Putamen (tissue), 1 donor: ENCODE measurements at places on chromosomes 1 and 21.
A peak's percentile ranks its signal among the peaks of the same experiment; 100 is the strongest.

GRCh38 chr21:25700741-25701140 lies 34.0 kb downstream of the ATP5PF start:
- DNase-seq, result no peak

DNA sequence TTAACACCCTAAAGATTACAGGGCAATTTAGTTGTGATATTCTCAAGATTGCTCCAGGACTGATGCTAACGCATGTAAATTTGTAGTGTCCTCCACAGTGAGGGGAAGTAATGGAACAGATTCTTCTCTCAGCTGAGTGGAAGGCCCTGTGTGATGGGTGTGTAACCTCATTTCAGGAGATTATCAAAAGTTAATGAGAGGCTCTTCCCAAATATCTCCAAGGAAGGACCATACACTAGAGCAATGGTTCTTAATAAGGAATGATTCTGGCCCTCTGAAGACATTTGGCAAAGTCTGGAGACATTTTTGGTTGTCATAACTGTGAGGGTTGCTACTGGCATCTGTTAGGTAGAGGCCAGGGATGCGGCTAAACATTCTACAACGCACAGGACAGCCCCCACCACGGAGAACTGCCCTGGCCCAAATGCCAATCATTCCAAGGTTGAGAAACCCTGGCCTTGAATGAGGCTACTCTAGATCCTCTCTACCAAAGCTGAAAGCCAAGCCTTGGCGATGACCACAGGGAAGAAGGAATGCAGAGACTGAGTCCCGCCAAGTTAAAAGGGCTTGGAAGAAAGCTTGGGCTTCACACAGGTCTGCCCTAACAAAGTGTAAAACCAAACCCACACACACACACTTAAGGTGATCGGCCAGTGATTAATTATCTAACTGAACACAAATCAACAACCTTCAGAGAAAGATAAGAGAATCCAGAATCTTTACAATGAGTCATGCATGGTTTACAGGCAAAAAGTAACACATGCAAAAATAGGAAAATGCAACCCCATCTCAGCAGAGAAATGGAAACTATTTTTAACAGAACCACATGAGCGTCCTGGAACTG lies 135.8 kb downstream of the SYF2 start:
- no peak for DNase-seq

DNA sequence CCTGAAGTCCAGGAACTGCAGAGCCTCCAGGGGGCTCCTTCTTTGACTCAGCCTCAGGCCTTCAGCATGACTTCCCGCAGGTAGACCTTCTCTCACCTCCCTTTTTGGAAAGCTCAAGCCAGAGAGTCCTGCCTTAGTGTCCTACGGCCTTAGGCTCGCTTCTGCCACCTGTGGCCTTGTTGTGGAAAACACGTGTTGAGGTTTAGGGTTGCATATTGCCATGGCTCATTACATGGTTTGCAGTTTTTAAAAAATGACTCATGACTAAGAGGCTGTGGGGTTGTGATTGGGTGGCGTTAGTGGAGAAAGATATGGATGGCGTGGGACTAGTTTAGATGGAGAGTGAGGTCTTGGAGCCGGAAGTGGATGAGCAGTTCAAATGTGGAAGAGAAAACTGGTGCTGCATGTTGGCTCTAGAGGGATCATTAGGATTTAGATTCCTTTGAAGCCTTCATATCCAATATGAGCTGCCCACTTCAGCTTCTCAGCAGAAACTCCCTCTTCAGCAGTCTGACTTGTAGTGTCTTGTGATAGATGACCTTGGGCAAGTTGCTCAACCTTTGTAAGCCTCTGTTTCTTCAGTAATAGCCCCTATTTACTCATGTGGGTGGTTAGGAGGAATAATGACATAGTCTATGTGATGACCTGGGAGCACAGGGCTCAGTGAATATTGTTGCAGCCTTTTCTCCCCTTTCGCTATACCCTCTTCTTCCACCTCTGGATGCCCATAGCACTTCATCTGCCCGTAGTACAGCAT lies 6.5 kb upstream of the FGGY start:
- no peak for DNase-seq

GRCh38 chr1:21724098-21724497 lies 54.9 kb upstream of the RAP1GAP start:
- no peak for DNase-seq

- no peak for DNase-seq
Measured at GRCh38 chr21:45971616-45972352, 9.8 kb upstream of the COL6A1 start.

- DNase-seq, result peak; percentile 19
Measured at GRCh38 chr1:117275055-117275454, 64.3 kb upstream of the VTCN1 start.

- DNase-seq, result no peak
Measured at GRCh38 chr21:45543710-45544448, 1.6 kb upstream of the SLC19A1 start.

- DNase-seq, result peak; percentile 74
Measured at GRCh38 chr1:164735315-164736052, 176.5 kb downstream of the PBX1 start.

- DNase-seq, result no peak
Measured at GRCh38 chr1:64676386-64676785, 68.5 kb upstream of the RAVER2 start.

DNA sequence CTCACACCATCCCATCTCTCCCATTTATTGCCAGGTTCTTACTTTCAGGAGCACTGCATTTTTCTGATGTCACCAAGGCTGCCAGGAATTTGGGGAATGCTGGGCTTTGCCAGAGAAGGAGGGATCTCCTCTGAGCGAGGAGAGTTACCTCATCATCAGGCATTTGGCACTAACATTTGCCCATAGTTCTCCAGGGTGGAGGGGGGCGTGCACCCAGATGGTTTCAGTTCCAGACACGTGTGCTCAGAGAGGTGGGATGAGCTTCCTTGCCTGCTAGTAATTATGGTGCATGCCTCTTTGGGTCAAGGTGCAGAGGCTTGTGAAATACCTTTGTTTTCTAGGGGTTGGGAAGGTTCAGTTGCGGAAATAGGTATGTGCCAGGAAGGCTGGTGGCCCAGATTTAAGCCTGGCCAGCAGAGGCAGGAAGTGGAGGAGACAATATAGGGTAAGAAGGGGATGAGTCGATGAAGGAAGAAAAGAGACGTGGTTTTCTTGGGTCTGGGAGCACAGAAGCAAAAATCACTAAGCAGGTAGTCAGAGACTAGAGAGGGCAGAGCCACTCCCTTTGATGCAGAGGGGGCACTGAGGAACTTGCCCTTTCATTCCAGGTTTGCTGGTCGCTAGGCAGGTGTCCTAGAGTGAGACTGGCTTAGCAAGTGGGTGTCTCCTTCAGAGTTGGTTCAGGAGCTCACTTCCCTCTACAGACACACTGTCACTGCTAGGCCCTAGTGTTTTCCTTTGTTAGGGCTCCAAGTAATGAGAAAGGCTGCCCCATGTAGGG lies 7.2 kb downstream of the TUFT1 start:
- DNase-seq, result no peak

DNA sequence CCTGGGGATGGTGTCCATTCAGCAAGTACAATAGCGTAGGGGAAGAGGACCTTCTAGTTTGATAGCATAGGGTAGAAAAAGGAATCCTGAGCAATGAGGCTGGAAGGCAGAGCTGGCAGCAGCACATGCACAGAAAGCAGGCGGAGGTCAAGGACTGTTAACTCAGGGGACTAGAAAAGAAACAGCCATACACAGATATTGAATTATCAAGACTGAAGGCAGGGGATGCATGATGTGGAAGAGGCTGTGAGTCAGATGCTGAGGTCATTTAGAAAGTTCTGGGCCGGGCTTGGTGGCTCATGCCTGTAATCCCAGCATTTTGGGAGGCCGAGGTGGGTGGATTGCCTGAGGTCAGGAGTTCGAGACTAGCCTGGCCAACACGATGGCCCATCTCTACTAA lies 65.6 kb downstream of the OPTC start:
- DNase-seq, result no peak

DNA sequence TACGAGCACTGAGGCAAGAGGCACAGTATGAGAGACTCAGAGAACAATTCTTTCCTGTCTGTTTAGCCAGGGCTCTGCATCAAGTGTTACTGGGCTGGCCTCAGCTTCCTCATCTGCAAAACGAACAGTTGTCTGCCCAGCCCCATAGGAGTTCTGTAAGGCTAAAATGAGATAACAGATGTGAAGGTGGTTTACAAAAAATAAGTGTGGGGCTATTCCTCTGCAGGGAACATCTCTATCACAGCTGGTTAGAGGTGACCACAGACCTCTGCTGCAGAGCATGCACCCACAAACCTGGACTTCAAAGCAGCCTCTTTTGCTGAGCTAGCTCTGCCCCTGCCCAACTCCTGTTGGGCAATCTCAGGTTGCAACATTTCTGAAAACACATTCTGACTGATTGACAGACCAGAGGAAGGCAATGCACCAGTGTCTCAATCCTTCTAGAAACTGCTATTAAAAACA lies 10.5 kb upstream of the OLIG1 start:
- no peak for DNase-seq
